CMK (cell line): ENCODE measurements at places on chromosomes 16 and 17.

DNA sequence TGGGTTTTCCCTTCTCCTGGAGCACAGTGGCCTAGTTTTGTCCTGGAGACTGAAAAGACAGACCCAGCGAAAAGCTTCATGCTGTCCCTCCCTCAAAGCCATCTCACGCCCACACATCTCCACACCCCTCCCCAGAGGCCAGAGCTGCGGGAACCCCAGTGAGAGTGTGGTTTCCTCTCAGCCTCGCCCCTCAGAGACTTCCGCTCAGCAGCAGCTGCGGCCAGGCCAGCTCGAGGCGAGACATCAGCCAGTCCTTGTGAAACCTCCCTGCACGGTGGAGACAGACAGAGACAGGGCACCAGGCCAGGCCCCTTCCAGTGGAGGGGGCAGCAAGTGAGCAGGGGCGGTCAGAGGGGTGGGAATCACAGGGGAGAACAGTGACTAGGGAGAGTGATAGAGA, 77.0 kb upstream of the TNRC6C start:
- DNase-seq: peak; percentile 63

GRCh38 chr16:56277075-56277474, 85.8 kb downstream of the GNAO1 start:
- no peak for DNase-seq

GRCh38 chr17:47776330-47777197, 43.5 kb downstream of the TBX21 start:
- DNase-seq: peak; percentile 31

- DNase-seq: no peak
Observed at GRCh38 chr17:12553625-12554024, 112.1 kb upstream of the MYOCD start.

DNA sequence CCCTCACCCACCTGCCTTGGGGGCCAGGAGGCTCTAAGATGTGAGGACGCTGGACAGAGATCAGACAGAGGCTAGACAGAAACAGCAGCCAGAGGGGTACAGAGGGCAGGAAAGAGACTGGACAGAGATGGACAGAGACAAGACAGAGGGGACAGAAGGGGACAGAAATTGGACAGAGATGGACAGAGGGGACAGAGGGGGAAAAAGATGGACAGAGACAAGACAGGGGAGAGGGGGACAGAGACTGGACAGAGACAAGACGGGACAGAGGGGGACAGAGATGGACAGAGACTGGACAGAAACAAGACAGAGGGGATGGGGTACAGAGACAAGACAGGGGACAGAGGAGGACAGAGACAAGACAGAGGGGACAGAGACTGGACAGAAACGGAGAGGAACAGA, 16.1 kb downstream of the UTS2R start:
- no peak for DNase-seq

- DNase-seq: no peak
Observed at GRCh38 chr17:81870981-81871386, at the start of gene ARHGDIA. Gene ARHGDIA (minus strand): TSS chr17:81871337. CDS start chr17:81869930, 1,407 bp downstream.
